ENCODE measurements at places on chromosomes 7 and 10.

DNA sequence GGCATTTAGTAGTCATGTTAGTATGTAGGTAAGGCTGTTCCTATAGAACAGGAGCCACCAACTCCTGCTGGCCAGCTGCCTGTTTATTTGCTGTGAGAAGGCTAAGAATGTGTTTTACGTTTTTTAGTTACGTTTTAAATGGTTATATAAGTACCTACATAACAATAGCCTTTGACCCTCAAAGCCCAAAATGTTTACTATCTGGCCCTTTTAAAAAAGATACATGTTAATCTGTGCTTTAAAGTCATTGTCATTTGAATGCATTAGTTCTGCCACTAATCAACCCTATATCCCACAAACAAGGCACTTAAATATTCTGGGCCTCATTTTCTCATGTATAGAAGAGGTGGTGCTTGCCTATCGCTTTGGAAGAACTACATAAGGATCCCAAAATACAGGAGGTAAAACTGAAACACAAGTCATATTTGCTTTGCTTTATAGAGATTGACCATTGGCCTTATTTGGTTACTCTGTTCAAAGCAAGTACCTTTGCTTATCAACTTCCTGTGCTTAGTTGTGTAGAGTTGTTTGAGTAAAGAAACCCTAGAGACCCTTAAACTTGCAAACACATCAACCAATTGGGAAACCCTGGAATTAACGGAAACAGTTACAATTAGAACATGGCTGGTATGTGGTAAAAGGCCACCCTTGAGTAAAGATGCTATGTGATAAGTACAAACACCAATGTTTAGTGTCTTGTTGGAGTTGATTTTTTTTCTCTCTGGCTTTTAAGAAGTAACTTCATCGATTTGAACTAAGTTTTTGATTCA lies 25.9 kb downstream of the TIMM23 start:
- no peak for DNase-seq

GRCh38 chr10:94549221-94549620 lies 3.6 kb downstream of the HELLS start:
- DNase-seq = no peak

DNA sequence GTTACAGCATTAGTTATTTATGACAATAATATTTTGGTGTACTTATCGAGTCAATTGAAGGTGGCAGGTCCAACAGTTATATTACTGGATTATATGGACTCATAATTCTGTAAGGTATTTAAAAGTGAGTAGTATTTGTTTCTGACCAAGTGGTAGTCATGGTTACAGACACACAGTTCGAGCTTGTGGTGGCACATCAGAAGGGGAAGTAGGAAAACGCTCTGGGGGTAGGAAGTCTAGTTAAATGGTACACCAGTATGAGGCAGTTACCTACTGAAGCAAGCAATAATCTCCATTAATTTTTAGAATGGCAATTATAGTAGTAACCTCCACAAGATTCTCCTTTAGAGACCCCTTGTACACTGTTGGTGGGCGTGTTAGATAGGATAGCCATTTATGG lies 541.2 kb downstream of the ETV1 start:
- DNase-seq = no peak

DNA sequence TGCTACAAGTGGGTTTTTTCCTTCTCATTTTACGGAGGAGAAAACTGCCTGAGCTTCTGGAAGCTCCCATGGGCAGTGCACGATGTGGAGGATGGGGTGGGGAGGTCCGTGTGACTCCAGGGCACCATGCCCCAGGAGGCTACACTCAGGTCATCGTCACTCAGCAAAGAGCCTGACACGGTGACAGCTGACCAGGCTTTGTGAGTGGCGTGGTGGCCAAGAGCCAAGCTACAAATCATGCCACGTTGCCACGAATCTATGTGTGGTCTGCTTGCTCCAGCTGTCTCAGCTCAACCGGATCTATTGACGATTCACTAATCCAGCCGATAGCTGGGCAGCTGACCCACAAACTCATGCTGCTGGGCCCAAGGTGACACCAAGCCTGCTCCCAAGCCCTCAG lies 27.6 kb upstream of the C10orf71 start:
- DNase-seq = no peak

DNA sequence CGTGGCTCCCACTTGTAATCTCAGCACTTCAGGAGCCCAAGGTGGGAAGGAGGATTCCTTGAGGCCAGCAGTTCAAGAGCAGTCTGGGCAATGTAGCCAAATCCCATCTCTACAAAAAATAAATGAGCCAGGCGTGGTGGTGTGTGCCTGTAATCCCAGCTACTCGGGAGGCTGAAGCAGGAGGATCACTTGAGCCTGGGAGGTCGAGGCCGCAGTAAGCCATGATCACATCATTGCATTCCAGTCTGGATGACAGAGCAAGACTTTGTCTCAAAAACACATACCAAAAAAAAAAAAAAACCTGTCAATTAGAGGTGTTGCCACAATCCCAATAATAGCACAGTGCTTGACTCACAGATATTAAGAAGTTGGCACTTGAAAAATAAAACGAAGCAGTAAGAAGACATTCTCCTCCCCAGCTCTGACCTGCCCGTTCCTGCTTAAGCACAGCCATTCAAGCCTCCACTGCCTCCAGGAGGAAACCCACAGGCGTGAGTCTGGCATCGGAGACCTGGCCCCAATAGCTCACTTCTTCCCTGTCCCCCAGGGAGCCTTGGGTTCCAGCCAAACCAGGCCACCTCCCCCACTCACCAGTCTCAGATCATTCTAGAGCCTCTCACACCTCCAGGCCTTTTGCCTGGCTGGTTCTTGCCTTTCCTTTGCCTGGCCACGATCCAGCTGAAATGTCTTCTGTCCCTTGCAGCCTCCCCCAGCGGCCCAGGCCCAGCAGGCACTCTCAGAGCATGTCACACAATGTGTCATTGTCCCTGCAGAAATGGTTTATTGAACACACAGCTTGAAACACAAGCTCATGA lies 45.3 kb upstream of the GTF2I start:
- DNase-seq = no peak

GRCh38 chr7:100444311-100445278 lies 8.3 kb upstream of the PPP1R35 start:
- no peak for DNase-seq

GRCh38 chr7:35019179-35019729 lies 18.0 kb downstream of the DPY19L1 start:
- no peak for DNase-seq

DNA sequence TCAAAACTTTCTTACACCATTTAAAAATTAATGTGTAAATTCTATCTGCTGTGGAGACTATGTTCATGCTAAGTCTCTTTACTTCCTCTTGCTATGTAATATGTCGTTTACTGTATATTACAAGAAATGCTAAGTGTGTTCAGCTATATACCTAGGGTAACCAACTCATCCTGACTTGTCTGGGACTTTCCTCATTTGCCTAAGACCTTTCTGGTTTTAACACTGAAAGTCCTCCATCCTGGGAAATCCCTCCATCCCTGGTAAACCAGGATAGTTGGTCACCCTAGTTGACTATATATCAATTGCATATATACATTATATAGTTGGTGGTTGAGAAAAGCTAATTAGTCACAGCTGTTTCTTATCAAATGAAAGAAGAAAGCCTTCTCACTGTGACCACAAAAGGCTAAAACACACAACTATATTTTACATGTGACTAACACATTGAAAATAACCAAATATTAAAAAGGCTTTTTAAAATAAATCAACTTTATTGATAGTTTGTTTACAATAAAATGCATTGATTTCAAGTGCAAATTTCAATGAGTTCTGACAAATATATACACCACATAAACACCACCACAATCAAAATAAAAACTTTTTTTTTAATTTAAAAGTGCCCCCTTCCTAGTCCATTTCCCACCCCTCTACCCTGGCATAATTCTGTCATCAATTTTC lies 167.7 kb upstream of the INHBA start:
- no peak for DNase-seq

- DNase-seq = no peak
These were observed 10.6 kb downstream of the MMD2 start for GRCh38 chr7:4948402-4948801.

GRCh38 chr7:156554488-156554887 lies 86.1 kb upstream of the RNF32 start:
- no peak for DNase-seq

All from right renal pelvis (tissue), 4 donors.